ENCODE measurements at places on chromosomes 7 and 10.
A peak's percentile ranks its signal among the peaks of the same experiment; 100 is the strongest.

- DNase-seq = no peak
Measured at GRCh38 chr7:97973206-97973658, 16.8 kb downstream of the OCM2 start.

GRCh38 chr10:4006051-4006450 lies 221.0 kb upstream of the KLF6 start:
- no peak for DNase-seq

DNA sequence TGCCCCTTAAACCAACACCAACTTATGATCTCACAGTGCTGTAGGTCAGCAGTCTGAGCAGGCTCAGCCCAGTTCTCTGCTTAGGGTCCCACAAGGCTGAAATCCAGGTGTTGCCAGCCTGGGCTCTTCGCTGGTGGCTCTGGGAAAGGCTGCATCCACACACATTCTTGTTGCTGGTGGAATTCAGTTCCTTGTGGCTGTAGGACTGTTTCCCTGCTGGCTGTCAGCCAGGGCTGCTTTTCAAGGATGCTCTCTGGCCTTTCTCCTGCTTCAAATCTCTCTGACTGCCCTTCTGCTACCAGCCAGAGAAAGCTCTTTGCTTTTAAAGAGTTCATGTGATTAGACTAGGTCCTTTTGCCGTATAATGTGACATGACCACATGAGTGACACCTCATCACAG lies 15.3 kb downstream of the POLL start:
- no peak for DNase-seq

DNA sequence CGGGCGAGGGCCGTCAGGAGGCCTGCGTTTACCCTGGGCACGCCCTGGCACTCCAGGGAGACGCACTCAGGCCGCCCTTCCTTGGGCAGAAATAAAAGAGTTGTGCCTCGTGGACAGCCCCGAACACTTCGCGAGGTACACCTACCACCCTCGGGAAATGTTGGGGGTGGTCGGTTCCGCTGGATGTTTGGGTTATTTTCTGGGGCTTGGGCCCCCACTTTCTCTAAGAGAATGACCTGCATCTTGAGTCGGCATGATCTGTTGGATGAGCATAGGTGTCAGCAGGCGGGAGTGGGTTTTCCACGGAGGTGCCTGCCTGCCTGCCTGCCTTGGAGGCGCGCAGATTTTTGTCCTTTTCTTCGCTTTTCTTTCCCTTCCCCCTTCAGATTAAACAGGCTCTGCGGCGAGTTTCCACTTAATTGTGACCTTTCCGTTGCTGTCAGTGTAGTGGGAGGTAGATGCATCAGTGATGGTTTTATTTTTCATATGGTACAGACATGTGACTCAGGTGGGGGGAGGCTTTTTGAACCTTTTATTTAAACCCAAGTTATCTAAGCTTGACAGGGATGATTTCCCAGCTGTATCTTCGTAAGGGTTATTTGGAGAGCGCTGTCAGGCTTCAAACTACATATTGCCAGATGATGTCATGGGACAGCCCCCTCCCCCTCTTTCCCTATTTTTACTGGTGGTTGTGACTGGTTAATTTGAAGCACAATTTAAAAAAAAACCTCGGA lies 661 bp downstream of the HECTD2 start:
- DNase-seq = peak; percentile 8

GRCh38 chr10:104735757-104736391 lies 94.8 kb downstream of the SORCS3 start:
- no peak for DNase-seq

DNA sequence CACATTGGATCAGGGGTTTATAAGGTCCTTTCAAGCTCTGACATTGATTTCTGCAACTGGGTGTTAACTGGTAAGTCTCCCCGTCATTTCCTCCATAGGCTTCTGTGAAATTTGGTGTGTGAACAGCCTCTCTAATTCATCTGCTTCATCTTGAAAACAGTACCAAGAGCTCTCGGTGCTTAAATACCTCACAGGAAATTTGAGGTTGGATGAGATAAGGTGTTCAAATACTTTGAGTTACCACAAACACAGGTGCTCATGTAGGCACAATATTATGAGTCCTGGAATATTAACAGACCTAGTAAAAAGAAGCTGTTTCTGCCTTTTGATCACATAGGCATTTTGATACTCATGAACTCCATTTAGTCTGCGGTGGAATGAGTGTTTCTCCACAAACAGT lies 85.2 kb downstream of the RTKN2 start:
- peak; percentile 10 for DNase-seq

DNA sequence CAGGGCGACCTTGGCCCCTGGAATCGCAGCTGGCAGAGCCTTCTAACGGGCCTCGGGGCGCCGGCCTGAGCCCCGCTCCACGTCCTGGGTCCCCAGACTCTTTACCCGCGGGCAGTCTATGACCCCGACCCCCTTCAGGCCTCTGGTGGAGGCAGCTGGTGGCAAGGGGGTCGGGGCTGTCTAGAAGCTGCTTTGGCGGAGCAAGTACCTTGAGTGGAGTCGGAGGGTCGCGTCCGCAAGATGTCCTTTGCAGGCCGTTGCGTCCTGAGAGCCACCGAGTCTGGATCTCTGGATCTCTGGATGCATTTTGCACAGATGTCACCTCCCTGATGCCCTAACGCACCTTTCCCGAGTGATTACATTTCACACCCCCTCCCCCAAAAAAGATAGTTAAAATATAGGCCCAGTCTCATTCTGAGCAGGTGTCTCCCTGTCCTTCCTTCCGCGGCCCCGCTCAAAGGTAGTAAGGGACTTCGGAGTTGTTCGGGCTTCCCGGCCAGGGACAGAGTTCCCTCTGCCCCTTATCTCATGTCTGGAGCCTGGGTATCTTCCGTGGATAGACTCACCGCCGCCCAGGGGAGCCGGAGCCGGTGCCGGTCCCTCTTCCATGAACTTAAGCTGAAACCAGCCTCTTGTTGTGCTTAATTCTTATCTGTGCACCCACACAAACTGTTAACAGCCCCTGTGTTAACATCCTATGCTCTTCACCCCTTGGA lies 457 bp downstream of the ACADSB start:
- DNase-seq = no peak

GRCh38 chr10:110209926-110210673 lies 2.7 kb downstream of the MXI1 start:
- no peak for DNase-seq

DNA sequence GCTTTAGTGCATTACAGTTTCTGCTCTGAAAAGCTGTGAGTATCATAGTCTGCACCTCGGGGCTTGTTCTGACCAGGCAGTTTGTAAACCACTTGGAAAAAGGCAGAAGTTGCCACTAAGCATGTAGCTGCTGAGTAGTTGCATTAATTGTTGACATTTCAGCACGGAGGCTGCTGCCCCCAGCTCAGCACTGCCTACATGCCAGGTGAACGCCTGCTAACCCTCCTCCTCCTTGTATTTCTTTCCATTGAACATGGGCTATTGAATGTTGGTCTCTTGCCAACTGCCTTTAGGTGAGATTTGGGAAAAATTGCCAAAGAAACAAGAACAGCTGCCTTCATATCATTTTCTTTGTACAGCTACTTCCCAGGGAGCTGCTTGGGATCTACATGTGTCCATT lies 164.2 kb downstream of the RAPGEF5 start:
- no peak for DNase-seq

- DNase-seq = no peak
Measured at GRCh38 chr10:82738592-82738991, 863.6 kb downstream of the NRG3 start.

DNA sequence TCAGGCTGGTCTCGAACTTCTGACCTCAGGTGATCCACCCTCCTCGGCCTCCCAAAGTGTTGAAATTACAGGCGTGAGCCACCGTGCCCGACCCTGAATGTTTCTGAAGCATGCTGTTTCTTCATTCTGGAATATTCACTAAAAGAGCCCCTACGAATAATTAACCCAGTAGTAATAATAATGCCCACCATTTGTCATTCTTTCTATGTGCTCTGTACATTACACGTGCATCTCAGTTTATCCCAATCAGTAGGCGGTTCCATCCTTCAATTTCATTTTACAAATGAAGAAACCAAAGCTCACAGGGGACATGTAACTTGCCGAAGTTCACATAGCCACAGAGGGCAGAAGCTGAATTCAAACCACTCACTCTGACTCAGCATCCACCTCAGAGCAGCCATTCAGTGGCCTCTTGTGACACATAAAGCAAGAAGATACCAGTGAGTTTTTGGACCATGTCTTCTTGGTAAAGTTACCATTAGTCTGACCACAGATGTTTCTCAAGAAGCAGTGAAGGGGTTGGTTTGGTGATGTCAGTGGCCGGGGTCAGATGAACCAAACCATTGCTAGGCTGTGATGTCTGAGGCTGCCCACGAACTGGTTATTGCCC lies 71.9 kb upstream of the DUSP5 start:
- peak; percentile 44 for DNase-seq

GRCh38 chr7:150801946-150802771 lies 1.6 kb downstream of the TMEM176A start:
- no peak for DNase-seq

GRCh38 chr7:87797395-87797794 lies 78.8 kb downstream of the SLC25A40 start:
- no peak for DNase-seq

DNA sequence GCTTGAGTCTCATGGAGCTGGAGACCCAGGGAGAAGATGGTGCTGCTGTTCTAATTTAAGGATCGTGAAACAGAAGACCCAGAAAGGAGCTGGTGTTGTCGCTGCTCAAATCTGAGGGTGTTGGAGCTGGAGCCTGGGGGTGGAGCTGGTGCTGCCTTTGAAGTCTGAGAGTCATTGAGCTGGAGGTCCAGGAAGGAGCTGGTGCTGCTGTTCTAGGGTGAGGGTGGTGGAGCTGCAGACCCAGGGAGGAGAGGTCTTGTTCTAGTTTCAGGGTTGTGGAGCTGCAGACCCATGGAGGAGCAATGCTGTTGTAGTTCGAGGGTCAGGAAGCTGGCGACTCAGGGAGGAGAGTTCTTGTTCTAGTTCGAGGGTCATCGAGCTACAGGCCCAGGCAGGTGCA lies 84.1 kb upstream of the ZNF479 start:
- no peak for DNase-seq

DNA sequence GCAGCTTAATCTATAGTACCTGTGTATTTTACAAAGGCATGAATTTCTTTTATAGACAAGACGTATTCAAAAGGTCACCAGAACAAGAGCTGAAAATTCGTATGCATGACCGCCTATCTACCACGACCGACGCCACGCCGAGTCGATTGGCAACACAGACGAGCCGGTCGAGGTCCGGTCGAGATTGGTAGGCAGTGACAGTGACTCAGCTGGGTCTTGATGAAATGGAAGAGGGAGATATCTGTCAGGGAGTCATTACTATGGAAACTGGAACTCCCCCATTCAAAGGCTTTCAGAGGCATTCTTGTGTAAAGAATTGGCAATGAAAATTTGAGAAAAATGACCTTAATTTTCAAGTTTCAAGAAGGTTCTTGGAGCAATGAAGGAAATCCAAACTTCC lies 2.1 kb downstream of the ATP5MK start:
- DNase-seq = no peak

GRCh38 chr10:71112138-71112785 lies 100.1 kb upstream of the UNC5B start:
- no peak for DNase-seq

DNA sequence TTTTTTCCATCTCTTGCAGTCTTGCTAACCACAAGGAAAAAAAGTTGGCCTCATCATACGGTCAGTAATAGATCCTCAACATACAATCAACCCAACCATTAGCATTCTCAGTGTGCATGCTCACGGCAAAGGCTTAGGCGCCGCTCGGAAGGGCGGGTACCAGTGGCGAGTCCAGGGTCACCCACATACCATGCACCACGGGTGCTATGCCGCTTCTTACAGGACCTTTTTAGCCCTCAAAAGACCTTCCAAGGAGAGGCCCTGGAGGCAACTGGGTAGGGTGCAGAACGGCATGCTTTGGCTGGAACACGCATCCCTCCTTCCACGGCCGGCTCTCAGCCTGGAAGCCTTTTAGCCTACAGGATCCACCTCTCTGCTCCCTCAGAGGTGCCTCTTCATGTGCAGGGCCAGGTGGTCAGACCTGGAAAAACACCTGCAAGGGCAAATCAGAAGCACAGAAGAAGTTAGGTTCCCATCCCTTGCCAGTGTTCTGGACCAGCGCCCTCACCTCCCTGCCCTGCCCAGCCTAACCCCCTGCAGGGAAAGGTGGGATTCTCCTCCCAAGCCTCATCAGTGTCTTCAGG lies 5.8 kb downstream of the KLF6 start:
- DNase-seq = no peak

GRCh38 chr10:6957851-6958250 lies 377.8 kb upstream of the PRKCQ start:
- DNase-seq = no peak

DNA sequence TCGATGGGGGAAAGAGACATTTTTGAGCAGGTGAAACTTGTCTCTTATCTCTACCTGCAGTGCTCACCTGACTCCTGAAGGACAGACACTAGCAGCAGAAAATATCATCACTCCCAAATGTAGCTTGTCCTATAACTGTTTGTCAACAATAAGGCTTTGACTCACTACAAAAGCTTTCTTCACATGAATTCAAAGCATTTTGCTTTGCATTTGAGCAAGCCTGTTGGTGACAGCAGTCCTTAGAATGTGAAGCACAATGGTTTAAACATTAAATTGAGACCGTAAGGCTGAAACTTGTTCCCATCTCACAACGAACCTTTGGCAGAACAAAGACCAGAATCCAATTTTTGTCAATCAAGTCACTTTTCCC lies 30.6 kb upstream of the ZNRF2 start:
- no peak for DNase-seq

- DNase-seq = no peak
Measured at GRCh38 chr7:98826811-98827231, 43.0 kb downstream of the TMEM130 start.

DNA sequence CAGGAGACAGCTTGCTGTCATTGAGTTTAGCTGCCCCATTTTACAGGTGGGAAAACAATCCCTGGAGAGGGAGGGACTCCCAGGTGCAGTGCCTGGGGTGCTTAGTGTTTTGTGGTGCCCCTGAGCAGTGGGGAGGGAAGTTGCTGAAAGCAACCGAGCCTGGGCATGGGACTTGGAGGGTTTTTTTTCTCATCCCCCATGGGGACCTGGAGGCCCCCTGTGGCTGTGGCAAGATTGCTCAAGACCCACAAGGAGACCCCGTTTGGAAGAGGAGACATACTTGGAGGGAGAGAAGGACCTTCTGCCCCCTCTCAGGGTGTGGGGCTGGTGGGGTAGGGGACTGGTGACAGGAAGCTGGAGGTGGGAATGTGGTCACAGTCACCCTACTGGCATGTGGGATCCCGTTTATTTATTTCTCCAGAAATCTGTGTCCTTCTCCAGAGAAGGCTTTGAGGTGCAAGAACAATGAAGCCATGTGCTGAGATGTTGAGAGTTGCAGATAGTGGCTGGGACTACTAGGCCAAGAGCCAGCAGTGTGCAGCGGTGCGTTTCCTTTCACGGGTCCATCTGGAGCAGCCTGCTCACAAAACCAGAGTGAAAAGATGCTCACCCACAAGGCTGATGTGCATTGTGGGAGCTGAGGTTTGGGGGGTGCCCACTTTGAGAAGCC lies 21.5 kb downstream of the ZMIZ1 start:
- DNase-seq = no peak

- no peak for DNase-seq
Measured at GRCh38 chr10:91891125-91892001, 17.9 kb downstream of the FGFBP3 start.

DNA sequence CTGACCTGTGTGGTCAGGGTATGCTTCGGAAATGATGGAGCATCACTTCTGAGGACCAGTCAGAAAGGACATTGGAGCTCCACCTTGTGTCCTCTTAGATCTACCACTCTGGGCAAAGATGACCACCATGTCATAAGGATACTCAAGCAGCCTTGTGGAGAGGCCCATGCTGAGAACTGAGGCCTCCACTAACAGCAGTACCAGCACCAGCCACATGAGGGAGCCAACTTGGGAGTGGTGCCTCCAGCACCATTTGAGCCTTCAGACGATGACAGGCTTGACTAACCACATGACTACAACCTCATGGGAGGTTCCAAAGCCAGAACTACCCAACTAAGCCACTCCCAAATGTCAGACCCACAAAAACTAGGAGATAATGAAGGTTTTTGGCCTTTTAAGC lies 116.0 kb downstream of the NPTX2 start:
- no peak for DNase-seq

Data from activated CD8-positive, alpha-beta memory T cell treated with anti-CD3 and anti-CD28 coated beads for 4 hours (primary cell).